Stimulated activated CD4-positive, alpha-beta T cell treated with anti-CD3 and anti-CD28 coated beads, Interleukin-15, amount 100 ng/mL, for 1 hour (primary cell): ENCODE measurements at places on chromosomes 5 and 9.

DNA sequence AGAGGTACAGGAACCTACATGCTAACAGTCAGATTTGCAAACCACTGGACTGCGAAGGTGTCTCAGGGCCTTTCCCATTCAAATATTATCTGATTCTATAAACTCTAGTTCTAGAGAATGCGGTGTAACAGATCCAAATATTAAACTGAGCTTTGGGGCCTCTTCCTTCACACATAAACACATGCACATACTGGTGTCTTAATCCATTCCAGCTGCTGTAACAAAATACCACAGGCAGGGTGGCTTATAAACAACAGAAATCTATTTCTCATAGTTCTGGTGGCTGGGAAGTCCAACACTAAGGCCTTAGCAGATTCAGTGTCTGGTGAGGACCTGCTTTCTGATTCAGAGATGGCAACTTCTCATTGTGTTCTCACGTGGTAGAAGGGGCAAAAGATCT lies 30.2 kb downstream of the RETREG1 start:
- no peak for DNase-seq

DNA sequence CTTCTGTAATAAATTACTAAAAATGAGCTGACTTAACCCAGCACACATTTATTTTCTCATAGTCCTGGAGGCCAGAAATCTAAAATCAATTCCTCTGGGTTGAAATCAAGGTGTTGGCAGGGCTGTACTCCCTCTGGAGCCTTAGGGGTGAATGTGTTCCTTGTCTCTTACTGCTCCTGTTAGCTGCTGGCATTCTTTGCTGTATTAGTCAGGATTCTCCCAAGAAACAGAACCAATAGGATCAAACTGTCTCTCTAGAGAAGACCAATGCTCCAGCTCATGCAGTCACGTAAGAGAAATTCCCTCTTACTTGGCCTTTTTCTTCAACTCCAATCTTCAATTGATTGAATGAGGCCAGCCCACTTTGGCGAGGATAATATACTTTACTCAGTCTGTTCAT lies 15.3 kb upstream of the CD180 start:
- no peak for DNase-seq

- DNase-seq, result no peak
These were observed 62.5 kb upstream of the PLPP1 start for GRCh38 chr5:55597014-55597981.

- DNase-seq, result no peak
These were observed 794.4 kb downstream of the CDH18 start for GRCh38 chr5:19193631-19194030.

DNA sequence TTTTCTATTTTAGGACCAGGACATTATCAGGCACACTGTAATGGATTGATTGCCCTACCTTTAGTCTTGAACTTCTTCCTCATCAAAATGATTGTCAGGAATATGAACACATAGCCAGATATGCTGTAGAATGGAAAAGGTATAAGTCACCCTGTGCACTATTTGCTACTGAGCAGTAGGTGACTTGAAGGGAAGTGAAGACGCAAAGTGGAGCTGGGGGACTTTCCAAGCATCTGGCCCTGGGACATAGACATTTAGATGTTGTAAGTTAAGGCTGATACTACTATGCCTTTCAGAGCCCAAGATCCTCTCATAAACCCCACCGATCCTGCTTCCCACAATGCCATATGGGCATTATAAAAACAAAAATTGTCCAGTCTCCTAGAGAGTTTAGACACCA lies 174.5 kb downstream of the DOCK8 start:
- no peak for DNase-seq
